Tibial artery (tissue), 4 donors: ENCODE measurements at places on chromosomes 4 and X.

DNA sequence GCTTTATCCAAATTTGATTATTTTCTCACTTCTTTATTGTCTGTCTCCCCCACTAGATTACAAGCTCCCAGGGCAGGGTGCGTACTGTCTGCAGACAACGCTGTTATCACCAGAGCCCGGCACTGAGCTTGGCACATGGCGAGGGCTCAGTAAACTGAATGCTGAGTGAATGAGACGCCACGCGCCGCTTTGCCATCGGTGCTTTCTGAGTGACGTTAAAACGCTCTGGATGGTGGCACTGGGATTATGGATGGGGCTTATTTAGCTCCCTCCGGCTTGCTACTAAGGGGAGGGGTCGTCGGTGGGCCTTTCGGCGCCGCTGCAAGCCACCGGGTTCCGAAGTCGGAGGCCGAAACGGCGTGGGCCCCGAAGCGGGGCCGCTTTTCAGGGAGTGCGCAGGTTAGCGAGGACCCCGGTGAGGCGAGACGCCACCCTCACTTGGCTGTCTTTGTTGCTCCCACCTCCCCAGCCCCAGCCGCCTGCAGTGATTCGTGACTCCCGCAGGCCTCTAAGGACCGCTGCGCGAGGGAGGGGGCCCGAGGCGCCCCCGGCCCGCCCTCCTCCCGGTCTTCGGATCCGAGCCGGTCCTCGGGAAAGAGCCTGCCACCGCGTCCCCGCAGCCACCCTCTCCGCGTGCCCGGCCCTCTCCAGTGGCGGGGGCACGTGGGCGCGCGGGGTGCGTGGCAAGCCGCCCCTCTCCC, 569 bp upstream of the FHL1 start:
- DNase-seq = no peak

GRCh38 chr4:25368315-25368714, 8.7 kb upstream of the ANAPC4 start:
- no peak for DNase-seq

DNA sequence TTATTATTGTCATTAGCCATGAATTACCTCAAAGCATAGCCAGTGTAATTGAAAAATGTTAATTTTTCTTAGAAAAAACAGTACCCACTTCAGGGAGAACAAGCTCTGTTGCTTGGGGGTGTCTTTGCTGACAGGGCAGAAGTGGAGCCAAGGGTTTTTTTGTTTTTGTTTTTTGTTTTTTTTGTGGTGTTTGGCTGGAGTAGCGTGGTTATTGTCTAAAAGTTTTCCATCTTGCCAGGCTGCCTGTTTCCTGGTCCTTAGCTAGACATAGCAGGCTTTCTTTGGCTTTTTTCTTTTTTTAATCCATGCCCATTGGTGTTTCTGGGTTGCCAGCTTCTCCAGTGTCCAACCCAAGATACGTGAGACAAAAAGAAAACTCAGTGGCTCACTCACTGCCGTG, 61.5 kb downstream of the CASP3 start:
- DNase-seq = no peak

- DNase-seq = no peak
Observed at GRCh38 chr4:48022192-48022799, 5.7 kb downstream of the NIPAL1 start.

- no peak for DNase-seq
Observed at GRCh38 chrX:83508526-83509253, 600 bp downstream of the POU3F4 start.

DNA sequence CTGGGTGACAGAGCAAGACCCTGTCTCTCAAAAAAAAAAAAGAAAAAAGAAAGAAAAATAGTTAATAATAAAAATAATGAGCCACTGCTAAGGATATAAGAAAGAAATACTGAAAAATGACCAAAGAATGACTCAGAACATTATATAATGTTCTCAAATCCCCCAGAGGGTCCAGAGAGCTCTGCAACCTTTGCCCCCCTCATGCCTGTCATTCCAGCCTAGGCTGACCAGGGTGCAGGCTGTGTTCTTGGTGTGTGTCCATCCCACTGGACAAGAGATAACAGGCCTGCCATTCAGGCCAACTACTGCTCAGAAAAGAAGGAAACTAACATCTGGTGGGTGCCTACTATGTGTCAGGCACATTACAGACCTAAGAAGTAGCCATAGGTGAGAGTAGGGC, 72.7 kb upstream of the EDNRA start:
- no peak for DNase-seq

- no peak for DNase-seq
Observed at GRCh38 chr4:588351-588849, 12.3 kb upstream of the TMEM271 start.

DNA sequence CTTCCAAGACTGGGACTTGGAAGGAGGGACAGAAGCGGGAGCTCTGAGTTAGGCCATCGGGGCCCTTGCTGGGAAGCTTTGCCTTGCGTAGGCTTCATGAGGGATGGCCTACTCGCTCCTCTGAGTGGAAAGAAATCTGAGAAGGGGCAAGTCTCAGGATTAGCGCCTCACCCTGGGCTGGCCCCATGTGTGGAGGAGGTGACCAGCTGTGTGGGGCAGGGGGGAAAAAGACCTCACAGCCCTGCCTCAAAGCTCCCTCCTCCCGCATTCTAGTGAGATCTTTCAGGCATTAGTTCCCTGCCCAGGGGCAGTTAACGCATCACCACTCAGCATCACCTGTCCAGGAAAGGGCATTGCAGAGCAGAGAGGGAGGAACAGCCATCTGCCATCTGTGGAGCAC, 156.1 kb downstream of the ENPP6 start:
- DNase-seq = no peak

DNA sequence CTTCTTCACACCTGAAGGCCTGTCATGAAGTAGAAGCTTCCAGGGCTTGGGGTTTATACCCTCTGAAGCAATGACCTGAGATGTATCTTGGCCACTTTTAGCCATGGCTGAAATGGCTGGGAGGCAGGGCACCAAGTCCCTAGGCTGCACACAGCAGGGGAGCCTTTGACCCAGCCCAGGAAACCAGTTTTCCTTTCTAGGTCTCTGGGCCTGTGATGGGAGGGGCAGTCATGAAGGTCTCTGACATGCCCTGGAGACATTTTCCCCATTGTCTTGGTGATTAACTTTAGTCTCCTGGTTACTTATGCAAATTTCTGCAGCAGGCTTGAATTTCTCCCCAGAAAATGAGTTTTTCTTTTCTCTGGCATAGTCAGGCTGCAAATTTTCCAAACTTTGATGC, 511.0 kb upstream of the KLHL4 start:
- DNase-seq = no peak

GRCh38 chr4:114598191-114599121, at the start of gene UGT8:
Gene UGT8 (plus strand): TSS chr4:114598807. CDS start chr4:114622881, 24,074 bp downstream.
- DNase-seq = no peak

DNA sequence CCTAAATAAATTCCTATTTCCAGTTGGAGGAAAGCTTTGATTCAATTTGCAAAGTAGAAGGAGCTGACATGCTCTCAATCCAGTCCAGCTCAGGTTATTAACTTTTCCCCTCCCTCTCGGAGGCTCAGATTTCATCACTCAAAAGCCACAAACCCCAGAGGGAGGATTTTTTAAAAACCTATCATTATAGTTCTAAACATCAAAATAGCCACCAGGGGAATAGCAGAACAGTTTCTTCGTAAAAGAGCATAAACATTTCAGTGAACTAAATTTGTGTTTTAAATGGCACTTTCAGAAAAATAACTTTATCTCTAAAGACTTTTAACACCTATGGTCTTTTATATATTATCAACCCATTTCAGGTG, 8.8 kb downstream of the GPRIN3 start:
- no peak for DNase-seq
